ENCODE measurements at places on chromosomes 4 and X.

- no peak for DNase-seq
These were observed 273.3 kb upstream of the LCORL start for GRCh38 chr4:18294846-18295245.

- no peak for DNase-seq
These were observed 314.0 kb downstream of the GBA3 start for GRCh38 chr4:23006756-23007155.

- DNase-seq, result no peak
These were observed 62.3 kb downstream of the STAG2 start for GRCh38 chrX:124023838-124024238.

GRCh38 chrX:41984628-41985027, 61.3 kb upstream of the CASK start:
- DNase-seq, result no peak

DNA sequence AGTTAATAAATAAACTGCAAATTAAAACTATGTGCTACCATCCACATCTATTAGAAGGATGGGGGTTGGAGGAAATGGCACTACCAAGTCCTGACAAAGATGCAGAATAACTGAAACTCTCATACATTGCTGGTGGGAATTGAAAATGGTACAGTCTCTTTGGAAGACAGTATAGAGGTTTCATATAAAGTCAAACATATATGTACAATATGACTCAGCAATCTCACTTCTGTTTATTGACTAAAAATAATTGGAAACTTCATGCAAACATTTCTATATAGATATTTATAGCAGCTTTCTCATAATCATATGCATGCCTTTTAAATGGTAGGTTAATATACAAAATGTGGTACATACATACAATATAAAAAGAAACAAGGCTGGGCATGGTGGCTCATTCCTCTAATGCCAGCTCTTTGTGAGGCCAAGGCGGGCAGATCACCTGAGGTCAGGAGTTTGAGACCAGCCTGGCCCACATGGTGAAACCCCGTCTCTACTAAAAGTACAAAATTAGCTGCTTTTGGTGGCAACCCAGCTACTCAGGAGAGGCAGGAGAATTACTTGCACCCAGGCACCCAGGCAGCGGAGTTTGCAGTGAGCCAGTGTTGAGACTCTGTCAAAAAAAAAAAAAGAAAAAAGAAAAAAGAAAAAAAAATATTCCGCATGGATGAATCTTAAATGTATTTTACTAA, 225.0 kb upstream of the CXXC4 start:
- DNase-seq, result no peak

DNA sequence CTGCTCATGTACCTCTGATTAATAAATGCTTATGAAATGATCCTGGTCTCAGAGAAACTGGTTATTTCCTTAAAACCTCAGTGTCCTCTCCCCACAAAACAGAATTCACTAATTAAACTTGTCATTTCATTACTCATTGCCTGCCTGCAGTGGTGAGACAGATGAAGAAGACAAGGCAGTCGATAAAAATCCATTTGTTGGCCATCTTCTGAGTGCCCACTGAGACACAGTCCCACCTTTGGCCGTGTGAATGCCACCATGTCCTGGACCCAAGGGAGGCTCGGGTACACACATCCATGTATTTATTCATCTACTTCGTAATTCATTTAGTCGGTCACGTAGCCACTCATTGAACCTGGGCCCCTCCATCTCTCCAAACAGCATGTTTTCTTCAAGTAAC, 3.5 kb downstream of the S100P start:
- no peak for DNase-seq

GRCh38 chr4:150240011-150240410, 161.8 kb downstream of the DCLK2 start:
- no peak for DNase-seq

- DNase-seq, result no peak
These were observed 10.2 kb downstream of the SAP30 start for GRCh38 chr4:173380987-173381386.

DNA sequence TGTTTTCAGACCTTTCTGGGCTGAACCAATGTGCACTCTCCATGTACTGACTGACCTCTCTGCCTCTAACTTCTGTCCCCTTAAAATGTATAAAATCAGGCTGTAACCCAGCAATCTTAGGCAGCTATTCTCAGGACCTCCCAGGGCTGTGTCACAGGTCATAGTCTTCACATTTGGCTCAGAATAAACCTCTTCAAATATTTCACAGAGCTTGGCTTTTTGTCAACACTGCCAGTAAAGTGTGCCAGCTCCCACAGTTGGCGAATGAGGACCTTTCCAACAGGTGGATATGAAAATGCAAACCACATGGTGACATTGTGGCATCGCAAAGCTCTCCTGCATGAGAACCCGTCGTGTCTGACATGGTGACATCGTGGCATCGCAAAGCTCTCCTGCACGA, 76.4 kb downstream of the ACOX3 start:
- no peak for DNase-seq

GRCh38 chr4:132669786-132670185, 479.3 kb upstream of the PCDH10 start:
- DNase-seq, result no peak

GRCh38 chr4:76909711-76910110, 11.8 kb upstream of the SOWAHB start:
- no peak for DNase-seq

- no peak for DNase-seq
These were observed 215.4 kb upstream of the MAB21L2 start for GRCh38 chr4:150366487-150366999.

DNA sequence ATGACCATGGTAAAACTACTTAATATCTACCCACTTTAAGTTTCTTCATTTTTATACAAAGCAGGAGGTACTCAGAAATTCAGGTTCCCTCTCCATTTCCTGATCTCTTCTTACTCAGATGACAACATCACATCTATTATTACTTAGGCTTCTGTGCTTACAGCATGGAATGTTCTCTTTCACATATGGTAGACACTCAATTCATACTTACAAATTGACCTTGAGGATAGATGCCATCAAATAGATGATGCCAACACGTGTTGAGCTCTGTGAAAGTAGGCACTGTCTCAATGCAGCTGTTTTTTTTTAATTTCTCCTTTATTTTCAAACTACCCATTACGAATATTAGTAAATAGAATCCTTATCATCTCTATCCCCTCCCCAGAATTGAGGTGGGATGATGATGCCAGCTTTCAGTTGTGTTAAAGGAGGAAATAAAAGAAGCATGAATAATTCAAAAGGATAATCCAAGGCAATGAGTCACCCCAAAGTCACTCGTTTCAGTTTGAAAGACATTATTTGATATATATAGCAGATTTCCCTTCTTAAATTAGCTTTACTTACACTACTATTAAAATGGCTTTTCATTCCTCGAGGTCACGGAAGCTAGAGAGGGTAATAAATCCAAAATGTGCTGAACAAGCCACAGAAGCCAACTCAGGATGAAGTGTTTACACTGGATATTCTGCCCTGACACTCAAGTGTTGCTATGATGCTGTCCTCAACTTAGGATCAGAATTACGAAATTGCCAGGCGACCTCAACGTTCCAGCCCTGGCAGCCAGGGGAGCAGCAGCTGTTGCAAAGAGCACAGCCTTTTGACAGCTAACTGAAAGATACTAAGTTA, 124.2 kb upstream of the EOLA2 start:
- peak; percentile 35 for DNase-seq

DNA sequence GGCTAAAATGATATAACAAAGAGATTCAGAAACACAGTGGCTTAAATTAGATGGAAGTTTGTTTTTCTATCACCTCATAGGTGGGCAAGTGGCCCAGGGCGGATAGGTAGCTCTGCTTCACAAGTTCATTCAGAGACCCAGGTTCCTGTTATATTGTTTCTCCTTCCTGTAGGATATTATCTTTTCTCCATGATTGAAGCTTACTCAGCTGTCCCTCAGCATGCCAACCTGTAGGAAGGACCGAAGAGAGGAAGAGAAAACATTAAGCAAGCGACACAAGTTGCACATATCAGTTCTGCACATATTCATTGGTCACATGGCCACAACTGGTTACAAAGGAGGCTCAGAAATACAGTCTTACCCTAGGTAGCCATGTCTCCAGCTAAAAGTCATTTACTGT, 6.9 kb downstream of the KLHL5 start:
- DNase-seq, result peak; percentile 14

- no peak for DNase-seq
These were observed 50.7 kb upstream of the NLGN4X start for GRCh38 chrX:6279277-6279909.

DNA sequence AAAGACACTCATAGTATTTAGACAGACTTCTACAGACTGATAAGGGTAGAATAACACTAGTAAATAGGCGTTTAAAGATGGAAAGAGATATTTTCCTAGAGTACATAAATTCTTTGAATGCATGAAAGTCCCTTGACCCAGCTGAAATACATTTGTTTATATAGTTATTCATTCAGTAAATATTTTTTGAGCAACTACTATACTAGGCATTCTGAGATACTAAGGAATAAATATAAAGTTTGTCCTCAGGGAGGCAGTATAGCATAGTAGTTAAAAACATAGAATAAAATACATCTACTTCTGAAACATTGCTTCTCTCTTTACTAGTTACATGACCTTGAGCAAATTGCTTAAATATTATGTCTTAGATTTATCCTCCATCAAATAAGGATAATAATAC, 27.4 kb downstream of the HMGN5 start:
- DNase-seq, result peak; percentile 10

DNA sequence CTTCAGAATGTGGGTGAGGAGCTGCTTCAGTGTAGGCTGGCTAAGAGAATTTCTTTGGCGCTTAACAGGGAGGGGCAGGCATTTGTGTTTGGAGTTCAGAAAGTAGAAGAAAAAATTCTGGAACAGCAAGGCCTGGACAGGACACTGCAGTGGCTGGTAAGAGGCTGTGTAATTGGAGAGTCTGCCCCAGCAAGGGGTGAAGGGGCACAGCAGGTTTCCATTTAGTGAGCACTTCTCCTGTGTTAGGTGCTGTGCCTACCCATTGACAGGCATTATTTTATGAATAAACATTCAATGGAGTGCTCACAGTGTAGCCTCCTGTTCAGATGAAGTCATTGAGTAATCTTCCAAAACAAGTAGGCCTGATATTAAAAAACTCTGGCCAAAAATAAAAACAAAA, 10.7 kb upstream of the CPE start:
- no peak for DNase-seq

DNA sequence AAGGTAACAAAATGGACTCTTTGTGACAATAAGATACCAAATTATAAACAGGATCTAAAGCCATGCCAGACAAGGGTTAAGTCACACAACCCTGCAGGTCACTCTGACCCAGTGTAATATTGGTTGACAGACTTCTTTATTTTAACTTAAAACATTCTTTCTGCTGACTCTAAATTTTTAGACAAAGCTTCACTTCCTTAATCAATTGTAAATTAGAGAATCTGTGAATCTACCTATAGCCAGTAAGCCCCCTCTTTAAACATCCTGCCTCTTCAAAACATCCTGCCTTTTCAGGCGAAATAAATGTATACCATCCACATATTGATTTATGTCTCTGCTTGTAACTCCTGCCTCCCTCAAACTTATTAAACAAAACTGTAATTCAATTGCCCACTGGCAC, 14.2 kb downstream of the NUDT6 start:
- no peak for DNase-seq

DNA sequence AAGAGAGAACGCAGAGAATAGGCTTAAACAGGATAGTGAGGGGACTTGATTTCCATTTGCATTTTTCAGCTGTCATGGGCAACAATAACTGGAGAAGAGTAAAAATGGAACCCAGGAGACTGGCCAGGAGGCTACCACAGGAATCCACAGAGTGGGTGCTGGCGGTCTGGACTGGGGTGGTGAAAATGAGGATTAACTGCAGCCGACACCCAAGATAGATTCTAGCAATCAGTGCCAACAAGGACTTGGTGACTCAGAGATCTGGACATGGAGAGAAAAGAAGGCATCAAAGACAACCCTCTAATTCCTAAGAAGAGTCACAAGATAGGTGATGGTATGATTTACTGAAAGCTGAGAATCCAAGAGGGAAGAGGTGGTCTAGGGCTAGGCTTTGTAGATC, 102.8 kb downstream of the ATP8A1 start:
- no peak for DNase-seq

- DNase-seq, result no peak
These were observed 94.3 kb downstream of the MRPL1 start for GRCh38 chr4:77956917-77957316.

DNA sequence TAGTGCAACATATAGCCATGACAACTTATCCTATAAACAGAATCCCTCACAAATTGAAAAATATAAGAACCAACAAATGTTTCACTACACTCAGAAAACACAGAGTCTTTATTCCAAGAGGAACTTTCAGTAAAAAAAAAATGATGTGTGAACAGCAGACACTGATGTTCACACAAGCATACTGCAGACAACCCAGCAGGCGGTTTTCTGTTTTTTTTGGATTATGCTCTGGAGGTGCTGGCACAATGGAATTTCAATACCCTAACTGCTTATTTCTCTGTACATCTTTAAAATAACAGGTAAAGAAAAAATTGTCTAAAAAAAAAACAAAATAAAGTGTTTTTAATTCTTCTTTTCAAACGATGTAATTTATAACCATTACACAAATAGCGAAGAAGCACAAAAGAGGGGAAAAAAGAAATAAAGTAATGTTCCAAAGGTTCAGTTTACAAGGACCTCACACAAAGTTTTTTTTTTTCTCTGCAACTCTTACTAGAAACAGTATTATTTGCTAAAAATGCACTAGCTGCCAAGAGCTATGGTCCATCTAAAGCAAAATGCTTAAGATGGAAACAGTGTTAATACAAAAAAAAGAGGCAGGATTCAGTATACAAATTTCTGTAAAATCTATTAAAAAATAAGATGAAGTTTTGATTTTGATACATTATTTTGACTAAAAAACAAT, 55.3 kb downstream of the ANAPC10 start:
- no peak for DNase-seq

- peak; percentile 53 for DNase-seq
These were observed 1.1 kb upstream of the RRH start for GRCh38 chr4:109826719-109827118.

- DNase-seq, result no peak
These were observed 5.2 kb upstream of the SLC2A9 start for GRCh38 chr4:10026485-10026884.

DNA sequence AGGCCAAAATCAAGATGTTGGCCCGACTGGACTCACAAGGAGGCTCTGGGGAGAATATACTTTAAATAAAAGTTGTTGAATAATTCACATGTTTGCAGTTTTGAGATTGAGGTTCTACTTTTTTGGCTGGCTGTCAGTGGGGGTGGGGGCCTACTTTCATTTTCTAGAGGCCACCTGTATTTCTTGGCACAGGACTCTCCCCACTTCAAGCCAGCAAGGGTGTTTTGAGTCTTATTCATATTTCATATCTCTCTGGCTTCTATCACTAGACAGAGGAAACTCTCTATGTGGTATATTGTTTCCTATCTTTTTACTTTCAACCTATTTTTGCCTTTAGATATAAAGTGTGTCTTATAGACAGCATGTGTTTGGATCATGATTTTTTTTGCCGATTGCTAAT, 266.4 kb downstream of the PRR32 start:
- DNase-seq, result no peak

- no peak for DNase-seq
These were observed 41.8 kb upstream of the TXK start for GRCh38 chr4:48175806-48176205.
